Stimulated activated CD8-positive, alpha-beta memory T cell treated with anti-CD3 and anti-CD28 coated beads, Interleukin-4, amount 100 ng/mL, for 4 hours (primary cell): ENCODE measurements at places on chromosomes 3 and 15.

GRCh38 chr15:64690008-64690407 is 85.4 kb downstream of the RBPMS2 start:
- DNase-seq, result no peak

DNA sequence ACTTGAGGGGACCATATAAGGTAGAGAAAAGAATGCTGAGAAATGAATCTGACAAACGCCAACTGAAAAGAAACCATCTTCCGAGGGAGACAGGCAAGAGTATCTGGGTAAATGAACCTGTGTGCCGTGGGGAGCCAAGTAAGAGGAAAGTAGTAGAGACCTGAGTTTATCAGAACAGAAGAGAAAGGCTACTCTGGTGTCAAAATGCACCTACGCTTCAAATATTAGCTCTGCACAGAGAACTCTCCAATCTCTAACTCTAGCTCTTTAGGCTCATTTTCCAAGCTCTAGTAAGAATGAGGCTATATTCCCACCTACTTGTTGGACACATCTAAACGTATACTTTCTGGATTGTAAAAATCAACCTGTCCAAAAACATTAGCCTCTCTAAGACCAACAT is 53.5 kb downstream of the TOP2B start:
- no peak for DNase-seq

- DNase-seq, result no peak
Measured at GRCh38 chr3:123658852-123659206, 74.0 kb upstream of the HACD2 start.

DNA sequence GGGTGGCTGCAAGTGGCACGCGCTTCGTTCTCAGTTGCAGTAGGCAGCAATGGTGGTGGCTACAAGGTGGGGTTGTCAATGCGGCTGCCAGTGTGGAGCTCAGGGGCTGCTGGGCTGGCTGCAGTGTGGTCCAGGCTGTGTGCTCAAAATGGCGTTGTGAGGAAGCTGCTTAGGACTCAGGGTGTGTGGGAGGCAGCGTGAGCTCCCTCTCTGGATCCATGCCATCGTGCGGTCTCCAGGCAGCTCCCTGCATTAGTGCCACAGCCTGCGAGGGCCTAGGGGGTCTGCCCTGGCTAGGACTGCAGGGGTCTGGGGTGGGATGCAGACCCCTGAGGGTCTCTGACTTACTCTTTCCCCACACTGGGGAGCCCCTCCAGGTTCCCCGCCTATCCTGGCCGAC is 397.2 kb downstream of the OCA2 start:
- no peak for DNase-seq

DNA sequence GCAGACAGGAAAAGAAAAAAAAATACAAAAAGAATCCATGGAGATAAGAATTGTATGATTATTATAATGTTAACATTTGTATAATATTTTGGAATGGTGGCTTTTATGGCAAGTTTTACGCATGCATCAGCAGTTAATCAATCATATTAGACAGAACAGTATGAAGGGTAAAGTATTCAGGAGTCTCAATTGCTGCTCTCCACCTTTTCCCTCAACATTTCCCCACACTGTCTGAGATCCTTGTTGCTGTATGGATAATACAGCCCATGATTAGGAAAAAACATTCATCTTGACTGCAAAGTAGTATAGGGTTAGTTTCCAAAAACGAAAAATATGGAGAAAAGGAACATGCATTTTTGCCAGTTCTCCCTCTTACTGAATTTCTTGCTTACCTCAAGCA is 755.3 kb upstream of the ARPP21 start:
- DNase-seq, result no peak

DNA sequence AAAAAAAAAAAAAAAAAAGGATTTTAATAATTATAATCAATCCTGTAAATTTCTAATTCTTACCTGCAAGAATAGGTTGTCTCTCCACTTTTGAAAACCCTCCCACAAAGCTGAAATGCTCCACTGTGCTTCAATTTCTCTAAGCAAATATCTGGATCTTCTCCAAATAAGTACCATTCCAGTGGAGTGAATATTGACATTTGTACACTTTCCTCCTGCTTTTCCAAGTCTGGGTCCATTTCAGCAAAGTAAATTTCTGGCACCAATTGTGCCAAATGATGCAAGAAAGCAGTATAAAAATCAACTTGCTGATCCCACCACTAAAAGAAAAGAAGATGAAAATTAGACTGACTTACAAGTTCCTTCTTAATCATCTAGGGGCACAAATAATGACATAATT is 19.9 kb downstream of the UBR1 start:
- no peak for DNase-seq

DNA sequence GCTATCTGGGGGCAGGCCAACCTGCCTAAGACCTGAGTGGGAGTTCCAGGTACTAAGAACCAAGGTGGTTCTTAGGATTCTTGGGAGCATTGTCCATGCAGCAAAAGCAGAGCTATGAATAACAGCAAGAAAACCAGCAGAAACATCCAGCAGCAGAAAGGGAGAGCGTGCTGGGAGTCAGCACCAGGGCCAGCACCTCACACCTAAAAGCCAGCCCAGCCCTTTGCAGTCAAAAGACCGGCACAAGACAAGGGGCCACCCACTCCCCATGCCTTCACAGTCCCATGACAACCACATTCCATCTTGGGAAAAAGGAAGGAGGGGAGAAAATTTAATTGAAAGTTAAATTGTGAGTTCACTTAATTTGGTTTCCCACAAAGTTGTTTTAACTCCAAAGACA is 364.9 kb downstream of the AGBL1 start:
- DNase-seq, result no peak

GRCh38 chr3:71753701-71754609 is at the start of gene GPR27:
TSS of gene GPR27 (plus strand) at chr3:71753855. CDS start at chr3:71754050, 195 bp downstream.
- no peak for DNase-seq

DNA sequence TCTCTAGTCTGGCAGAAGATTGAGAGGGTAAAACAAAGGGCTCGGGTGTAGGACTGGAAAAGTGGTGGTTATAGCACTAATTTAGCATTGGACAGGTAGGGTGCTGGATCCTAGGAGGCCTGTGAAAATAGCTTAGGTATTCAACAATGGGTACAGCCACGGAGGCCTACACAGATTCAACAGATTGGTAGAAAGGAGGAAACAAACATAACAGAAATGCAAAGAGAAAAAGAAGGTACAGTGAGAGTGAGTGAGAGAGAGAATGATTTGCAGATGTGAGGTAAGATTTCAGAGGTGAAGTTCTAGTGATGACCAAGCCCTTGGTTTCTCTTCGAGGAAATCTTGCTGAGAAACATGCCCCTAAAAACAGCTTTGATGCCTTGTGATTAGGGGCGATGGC is 37.9 kb downstream of the ADIPOQ start:
- DNase-seq, result no peak

DNA sequence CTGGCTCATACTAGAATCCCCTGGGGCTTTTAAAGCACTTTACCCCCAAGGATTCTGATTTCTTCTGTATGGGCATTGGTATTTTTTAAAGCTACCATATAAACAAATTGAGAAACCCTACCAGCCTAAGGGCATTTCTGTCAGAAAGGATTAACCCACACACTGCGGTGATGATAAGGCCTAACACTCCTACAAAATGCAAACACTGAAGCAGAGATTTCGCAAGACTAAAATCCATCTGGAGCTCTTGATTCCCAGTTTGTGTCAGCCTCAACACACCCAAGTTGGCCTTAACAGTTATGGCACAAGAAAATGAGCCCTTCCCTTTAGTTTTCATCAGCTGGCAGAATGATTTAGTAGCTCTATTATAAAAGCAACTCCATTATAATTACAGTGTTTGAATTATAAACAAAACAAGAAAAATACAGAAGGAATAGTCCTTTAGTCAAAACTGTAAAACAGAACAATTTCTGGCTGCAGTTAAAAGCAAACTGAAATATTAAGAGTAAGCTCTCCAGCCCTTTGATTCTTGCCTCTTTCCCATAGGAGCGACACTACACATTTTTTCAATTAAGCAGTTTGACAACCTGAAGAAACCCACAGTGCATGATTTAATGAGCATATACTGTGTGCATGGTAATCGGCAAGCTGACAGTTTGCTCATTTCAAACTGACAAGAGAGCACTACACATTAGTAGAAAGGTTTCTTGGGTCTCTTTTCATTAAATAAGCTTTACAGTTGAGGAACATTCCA is 441.2 kb downstream of the FHIT start:
- no peak for DNase-seq

DNA sequence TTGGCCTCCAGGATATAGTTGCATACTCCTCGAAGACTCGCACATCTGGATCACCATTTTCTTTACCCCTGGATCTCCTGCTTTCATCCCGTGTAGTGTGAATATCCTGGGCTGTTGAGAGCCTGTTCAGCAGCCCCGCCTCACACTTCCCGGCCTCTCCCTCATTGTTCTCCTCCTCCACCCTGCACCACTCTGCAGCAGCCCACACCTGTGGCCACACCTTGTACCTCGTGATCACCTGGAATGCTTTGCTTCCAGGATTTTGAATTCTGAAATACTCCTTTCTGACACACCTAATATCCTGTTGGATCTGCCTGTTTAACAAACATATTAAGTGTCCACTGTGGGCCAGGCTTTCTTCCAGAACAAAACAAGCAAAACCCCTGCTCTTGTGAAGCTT is 14.4 kb downstream of the ABHD17C start:
- DNase-seq, result no peak

GRCh38 chr3:126407412-126408044 is 12.8 kb downstream of the CFAP100 start:
- DNase-seq, result no peak

- DNase-seq, result no peak
Measured at GRCh38 chr15:46921891-46922290, 795.4 kb upstream of the SEMA6D start.

DNA sequence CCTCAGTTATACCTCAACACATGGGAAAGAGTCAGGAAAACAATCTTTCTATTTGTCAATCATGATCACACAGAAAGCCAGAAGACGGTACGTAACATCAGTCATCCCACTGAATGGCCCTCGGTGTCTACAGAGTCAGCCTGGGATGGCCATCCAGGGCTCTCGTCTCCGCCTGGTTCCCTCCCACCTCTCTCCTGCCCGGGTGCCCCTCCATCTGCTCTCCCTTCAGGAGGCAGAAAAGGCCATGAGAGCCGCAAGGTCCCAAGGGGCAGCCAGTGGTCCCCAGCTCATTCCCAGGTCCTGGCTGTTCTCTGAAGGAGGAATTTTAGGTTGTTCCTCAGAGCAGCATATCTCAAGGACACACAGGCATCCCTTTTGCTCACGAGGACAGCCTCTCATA is 4.4 kb upstream of the LRRC15 start:
- no peak for DNase-seq

DNA sequence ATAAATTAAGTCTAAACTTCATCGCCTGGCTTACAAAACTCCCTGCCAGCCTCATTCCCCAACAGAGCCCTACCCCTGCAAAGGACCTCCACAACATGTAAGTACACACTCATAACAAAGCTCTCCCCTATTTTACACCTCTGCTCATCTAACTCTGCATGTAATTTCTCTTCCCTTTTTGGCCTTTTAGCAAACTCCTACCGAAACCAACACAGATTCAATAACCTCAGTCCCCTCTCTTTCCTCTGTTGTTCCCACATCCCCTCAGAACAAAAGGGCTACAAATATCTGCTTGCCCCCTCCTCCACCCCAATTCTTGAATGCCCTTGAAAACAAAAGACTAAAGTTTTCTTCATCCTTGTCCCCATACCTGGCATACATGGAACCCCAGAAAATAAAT is 662 bp downstream of the UBL7 start:
- no peak for DNase-seq

GRCh38 chr3:55858302-55858701 is 371.2 kb upstream of the WNT5A start:
- DNase-seq, result no peak

GRCh38 chr3:107767897-107768605 is 245.3 kb downstream of the BBX start:
- DNase-seq, result no peak

DNA sequence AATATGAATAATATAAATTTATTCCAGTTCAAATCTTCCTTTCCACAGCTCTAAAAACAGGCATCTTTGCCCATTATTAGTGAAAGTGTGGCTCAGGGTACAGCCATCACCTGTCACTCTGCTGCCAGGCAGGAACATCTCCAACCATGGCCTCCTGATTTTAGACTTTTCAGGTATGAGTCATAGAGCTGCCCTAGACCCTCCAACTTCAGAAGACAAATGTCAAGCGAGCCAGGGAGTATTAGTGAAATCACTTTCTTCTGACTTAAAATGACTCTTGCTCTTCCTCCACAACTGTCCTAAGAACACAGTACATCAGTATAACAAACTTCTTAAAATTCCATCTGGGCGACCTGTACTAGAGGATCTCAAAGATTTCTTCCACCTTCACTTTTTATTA is 78.1 kb upstream of the AKAP13 start:
- DNase-seq, result no peak

- DNase-seq, result no peak
Measured at GRCh38 chr3:62727536-62727935, 147.7 kb downstream of the CADPS start.

DNA sequence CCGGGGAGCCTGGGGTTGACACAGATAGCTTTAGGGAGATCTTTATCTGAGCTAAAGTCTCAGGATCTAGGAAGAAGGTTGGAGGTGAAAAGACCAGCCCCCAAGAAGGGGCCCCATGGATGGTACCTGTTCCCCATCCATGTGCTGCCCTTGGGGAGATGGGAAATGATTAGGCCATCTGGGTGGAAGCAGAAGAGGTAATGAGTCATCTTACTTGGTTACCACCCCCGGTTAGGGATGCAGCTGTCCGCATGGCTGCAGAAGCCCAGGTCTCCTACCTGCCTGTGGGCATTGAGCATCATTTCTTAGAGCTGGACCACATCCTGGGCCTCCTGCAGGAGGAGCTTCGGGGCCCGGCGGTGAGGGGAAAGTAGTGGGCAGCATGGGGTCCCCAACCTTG is 3.1 kb upstream of the CPLX3 start:
- no peak for DNase-seq

GRCh38 chr3:116186049-116186448 is 259.2 kb downstream of the LSAMP start:
- no peak for DNase-seq

DNA sequence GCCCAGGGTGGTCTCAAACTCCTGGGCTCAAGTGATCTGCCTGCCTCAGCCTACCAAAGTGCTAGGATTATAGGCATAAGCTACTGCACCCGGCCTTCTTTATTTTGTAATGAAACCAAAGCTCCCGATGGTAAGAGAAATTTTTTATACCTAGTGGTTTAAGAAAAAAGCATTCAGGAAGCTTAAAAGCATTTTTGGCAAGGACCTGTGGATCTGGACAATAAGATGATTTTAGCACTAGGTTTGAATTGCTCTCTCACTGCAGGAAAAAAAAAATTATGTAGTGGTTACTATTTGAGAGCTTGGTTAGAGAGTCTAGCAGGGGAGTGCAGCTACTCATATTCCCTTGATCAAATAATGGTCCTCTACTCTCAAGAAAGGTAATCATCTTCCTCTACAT is 64.9 kb upstream of the PIK3R4 start:
- DNase-seq, result no peak

- no peak for DNase-seq
Measured at GRCh38 chr3:156412600-156412999, 142.3 kb downstream of the SSR3 start.

- no peak for DNase-seq
Measured at GRCh38 chr15:64596701-64597476, 136.5 kb downstream of the ZNF609 start.

- no peak for DNase-seq
Measured at GRCh38 chr15:57439128-57440027, 63.1 kb downstream of the CGNL1 start.
